ENCODE measurements at places on chromosomes 2 and 18.

GRCh38 chr2:236718207-236718992, 148.8 kb downstream of the ACKR3 start:
- ATAC-seq = no peak

GRCh38 chr2:236641051-236641726, 71.6 kb downstream of the ACKR3 start:
- ATAC-seq = no peak

DNA sequence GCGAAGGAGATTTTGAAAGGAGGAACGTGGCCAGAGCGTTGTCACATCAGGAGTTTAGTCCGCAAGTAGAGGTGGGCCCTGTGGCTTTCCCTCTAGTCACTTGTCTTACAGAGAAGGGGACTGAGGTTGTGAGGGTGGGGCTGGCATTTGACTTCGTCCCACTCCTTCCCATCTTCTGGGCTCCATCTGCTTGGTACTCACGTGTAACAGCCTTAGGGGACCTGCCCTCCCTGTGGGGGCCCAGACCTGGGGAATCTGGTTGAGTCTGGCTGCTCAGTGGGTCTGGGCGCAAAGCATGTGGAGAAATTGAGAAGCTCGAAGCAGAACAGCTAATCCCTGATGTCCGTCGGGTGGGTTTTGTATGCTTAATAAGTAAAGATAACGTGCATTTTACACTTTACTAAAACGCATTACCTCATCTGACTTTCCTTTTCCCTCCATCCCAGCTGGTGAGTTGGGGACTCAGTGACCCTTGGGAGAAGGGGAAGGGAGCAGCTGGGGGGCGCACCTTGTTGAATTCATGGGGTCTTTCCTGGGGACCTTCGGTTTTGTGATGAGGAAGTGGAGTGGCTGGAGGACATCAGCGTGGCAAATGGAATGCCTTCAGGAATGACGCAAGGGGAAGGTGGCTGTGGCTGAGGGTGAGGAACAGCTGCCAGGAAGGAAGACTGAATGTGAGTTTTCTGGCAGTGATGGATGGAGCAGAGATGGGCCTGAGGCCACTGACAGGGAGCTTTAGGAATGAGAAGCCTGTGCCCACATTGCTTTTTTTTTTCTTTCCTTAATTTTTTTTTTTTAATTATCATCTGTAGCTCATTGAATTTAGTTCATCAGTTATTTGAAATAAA, 44.8 kb downstream of the ASAP2 start:
- no peak for ATAC-seq

- no peak for ATAC-seq
Measured at GRCh38 chr2:239093542-239093941, 245.7 kb downstream of the TWIST2 start.

DNA sequence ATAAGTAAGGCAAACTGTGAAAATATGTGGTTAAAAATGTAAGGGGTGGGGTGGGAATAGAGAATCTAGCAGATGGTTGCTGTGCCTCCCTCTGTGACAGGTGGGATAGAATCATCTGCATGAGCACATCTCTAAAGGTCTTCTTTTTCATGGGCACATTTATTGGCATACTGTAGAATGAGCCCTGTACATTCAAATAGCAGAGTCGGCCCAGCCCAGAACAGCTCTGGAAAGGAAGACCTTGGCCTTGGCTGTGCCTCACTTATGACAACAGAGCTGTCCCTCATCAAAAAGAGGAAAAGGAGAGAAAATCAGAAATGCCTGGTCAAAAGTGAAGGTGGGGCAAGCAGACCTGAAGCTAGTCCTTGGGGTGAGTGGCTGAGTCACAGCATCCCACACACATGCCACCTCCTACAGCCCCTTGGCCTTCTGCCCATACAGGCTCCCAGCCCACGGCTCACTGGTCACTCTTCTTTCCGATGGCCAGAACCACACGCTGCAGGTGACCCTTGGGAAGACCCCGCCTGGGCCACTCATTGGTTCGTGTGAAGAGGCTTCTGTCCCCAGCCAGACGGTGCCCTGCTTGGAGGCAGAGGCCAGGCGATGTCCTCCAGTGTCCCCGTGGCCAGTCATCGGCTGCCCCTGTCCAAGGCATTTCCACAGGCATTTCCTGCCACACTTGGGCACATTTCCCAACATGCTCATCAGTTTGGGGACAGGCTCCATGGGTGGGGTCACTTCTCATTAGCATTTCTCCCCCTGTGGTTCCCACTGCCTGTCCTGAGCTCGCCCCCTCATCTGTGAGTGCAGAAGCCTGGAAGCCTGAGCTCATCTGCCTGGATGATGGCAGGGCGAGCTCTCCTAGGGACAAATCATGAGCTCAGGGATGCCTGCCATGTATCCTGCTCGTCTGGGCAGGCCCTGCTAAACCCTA, 113.6 kb downstream of the MCFD2 start:
- no peak for ATAC-seq

DNA sequence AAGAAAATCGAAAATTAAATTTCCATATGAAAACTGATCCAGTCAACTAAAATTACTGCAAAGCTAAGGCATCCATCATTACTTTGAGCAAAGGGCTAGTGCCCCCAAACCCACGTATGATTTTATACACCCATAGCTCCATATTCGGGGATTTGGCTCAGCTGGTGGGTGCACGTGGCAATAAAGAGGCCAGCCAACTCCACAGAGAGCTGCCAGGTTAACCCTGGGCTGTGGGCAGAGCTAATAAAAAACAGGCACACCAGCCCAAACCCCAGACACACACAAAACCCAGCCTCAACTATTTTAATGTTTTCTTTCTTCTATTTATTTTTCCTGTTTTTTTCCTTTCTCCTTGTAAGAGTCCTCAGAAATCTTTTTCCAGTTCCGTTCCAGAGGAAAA, 151.3 kb upstream of the SOX11 start:
- ATAC-seq = no peak

GRCh38 chr18:56407646-56408180, 230.7 kb downstream of the TXNL1 start:
- no peak for ATAC-seq

Data from stimulated activated memory B cell treated with anti-CD40 and anti-IgM and Interleukin-4, amounts not matched to agents 10 μg/mL and 1 μg/mL and 100 μg/mL, for 72 hours (primary cell).